ENCODE measurements at places on chromosomes 1 and 21. TPM values are rescaled to one million over a fixed set of nuclear protein-coding genes. Genes with fewer than 3 reads are reported as not detected.

DNA sequence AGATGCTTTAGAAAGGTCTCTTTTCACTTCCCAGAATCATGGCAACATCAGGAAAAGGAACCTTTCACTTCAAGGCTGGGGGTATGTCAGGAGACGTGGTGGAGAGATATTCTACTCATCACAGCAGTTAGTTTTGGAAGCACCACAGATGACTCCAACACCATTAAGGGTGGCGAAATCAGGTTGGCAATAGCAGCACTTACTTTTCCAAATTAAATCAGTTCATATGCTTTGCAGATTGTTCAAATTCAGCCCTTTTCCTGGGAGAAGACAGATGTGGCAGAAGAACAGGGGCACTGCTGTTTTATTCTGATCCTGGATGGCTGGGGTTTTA, 79.0 kb downstream of the RUNX1 start:
- no peak for DNase-seq

DNA sequence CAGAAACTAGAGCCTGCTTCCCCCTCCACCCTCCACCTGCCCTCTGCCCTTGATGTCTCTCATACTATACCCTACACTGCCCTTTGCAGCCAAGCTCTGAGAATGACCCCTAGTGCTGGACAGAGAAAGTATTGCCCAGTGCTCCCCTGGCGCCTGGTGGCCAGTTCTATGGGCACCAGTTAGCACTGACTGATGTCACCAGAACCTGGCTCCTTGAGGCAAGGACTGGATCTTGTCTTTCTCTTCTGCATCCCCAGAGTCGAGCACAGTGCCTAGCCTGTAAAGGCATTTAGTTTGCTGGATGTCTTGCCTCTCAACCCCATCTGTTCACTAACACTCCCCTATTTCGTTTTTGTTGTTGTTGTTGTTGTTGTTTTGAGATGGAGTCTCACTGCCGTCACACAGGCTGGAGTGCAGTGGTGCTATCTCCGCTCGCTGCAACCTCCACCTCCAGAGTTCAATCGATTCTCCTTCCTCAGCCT, 5.9 kb downstream of the PHLDA3 start:
- no peak for DNase-seq

GRCh38 chr1:114756009-114756892, 1.5 kb downstream of the CSDE1 start:
- no peak for DNase-seq

DNA sequence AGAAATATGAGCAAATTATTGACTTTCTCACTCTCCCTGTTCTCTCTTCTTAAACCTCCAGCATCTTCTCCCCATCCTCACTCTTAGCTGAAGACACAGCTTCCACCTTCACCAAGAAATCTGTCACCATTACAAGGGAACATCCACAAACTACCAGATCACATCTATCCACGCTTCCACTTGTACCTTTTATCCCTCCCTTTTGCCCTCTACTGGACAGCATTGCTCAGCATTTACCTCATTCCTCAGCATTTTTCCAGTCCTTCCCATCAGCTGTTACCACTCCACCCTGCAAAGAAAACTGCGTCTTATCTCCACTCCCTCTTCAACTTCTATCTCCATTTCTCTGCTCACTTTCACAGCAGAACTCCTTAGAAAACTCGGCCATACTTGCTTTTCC, 42.6 kb downstream of the KCNJ6 start:
- DNase-seq: no peak

DNA sequence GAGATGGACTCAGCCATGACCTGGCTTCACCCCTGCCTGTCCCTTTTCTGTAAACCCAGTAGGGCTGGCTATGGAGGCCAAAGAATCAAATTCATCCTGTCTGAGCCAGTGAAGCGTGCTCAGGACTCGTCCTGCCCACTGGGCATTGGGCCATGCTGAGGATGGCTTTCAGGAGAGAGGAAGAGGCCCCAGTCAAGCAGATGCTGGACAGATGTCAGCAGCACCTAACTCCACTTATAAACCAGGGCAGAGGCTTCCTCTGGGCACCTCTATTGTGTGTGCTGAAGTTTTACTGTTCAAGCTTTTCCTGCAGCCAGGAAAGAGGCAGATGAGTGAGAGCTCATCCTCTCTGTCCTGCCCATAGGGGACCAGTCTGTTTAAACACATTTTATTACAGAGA, 97.4 kb upstream of the GCLM start:
- no peak for DNase-seq

FAM167B gene
- total RNA-seq: 0.57 TPM

DNA sequence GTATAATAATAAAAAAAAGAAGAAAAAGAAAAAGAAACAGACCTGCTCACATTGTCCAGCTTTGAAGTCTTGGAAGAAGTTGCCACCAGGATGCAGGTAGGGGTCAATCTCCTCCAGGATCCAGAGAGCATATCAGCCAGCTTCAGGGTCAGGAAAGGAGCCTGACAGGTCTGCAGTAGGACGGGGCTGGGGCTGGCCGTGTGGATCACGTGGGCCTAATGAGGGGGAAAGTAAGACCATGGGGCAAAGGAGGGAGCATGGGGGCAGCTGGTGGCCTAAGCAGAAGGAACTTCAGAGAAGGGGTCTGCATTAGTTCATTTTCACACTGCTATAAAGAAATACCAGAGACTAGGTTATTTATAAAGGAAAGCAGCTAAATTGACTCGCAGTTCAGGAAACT, 19.3 kb upstream of the SMYD3 start:
- DNase-seq: no peak

LCE3E gene
- total RNA-seq: not detected

NR1I3 gene
- total RNA-seq: not detected

GRCh38 chr1:43938892-43939587, 5.4 kb downstream of the ARTN start:
- DNase-seq: no peak

- no peak for DNase-seq
Observed at GRCh38 chr21:37915497-37915911, 753 bp downstream of the KCNJ6 start.

- no peak for DNase-seq
Observed at GRCh38 chr1:54849219-54850068, 37.6 kb downstream of the DHCR24 start.

DNA sequence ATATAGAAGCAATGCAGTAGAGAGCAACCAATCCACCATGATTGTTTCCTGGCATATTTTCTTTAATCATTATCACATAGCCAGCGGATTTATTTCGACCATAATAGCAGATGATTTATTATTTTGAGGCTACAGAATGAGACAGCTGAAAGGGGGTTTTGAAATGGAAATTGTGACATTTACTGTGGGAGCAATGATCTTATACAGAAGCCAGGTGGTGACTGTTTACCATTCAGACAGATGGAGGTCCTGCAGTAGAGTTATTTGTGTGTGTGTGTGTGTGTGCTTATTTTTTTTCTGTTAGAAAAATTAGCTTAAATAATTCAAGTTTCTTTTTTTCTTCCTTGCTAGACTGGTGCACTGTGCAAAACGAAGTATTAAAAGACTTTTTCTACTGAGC, 1784.5 kb downstream of the MRPL39 start:
- no peak for DNase-seq

RGSL1 gene
- not detected for total RNA-seq

DNA sequence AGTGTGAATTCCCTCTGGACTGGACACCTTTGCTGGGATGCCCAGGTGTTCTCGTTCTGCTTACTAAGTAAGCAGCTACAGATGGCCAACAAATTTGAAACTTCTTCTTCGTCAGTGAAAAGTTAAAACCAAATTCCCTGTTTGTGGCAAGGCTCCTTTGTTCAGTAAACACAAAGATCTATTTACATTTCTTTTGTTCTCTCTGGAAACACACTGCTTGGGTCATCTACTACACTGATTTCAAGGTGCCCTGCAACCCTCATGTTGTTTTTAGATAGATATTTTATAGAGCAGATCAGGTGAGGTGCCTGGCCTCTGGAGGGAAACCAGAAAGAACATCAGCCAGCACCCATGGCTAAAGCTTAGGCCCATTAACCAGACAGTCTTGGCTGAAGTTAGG, 157.2 kb upstream of the UBE2U start:
- no peak for DNase-seq

PRDM16 gene
- not detected for total RNA-seq

DNA sequence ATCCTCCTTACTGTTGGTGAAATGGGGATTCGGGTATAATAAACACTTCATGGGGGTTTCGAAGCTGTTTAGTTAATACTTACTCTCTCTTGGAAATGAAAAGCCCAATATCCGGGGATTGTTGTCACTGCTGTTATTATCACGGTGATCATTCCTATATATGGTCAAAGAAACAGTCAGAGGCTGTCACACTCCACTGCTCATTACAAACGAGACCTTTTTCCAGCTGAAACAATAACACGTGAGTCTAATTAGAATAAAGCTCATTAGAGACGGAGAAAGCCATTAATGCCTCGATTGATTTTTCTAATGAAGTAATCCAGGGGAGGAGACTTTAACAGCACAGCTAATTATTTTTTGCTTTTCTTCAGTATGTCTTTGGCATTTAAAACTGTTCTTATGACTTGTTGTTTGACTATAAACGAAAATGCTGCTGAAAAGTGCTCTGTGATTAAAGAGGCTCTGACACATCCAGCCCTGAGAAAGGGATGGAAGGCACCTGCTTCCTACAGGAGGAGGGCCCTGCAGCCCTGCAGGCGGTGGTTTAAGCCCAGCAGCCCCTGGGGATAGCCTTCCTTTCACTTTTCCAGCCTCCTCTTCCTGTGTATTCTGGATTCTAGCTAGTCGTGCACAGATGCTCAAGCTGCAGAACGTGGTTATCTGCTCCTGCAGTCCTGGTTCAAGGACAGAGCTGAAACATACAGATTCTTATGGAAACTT, 143.6 kb downstream of the EDEM3 start:
- DNase-seq: no peak

DNA sequence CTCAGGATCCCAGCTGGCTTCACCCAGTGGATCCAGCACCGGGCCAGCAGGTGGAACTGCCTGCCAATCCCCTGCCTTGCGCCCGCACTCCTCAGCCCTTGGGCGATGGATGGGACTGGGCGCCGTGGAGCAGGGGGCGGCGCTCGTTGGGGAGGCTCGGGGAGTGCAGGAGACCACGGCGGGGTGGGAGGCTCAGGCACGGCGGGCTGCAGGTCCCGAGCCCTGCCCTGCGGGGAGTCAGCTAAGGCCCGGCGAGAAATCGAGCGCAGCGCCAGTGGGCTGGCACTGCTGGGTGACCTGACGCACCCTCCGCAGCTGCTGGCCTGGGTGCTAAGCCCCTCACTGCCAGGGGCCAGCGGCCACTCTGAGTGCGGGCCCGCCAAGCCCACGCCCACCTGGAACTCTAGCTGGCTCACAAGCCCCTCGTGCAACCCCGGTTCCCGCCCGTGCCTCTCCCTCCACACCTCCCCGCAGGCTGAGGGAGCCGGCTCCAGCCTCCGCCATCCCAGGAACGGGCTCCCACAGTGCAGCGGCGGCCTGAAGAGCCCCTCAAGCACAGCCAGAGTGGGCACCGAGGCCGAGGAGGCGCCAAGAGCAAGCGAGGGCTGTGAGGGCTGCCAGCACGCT, 31.1 kb downstream of the NRDC start:
- no peak for DNase-seq

GRCh38 chr1:119316870-119317416, 51.6 kb upstream of the HAO2 start:
- no peak for DNase-seq

IGSF9 gene
- total RNA-seq: not detected

DNA sequence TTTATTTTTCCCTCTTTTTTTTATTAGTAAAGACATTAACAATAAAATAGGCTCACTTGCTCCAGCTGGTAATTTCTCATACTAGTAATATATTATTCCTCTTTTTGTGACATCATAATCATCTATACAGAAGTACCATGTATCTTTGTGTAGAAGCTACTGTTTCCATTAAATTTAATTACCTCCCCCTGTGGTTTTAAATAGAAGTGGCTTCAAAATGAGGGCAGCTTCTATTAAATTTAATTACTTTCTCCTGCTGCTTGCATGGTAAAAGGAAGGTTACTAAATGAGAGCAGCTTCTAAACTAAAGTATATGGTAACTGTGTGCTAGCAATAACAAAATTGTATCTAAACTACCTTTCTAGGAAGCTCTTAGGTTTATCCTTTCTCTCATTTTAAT, 94.0 kb downstream of the DPYD start:
- DNase-seq: no peak

DNA sequence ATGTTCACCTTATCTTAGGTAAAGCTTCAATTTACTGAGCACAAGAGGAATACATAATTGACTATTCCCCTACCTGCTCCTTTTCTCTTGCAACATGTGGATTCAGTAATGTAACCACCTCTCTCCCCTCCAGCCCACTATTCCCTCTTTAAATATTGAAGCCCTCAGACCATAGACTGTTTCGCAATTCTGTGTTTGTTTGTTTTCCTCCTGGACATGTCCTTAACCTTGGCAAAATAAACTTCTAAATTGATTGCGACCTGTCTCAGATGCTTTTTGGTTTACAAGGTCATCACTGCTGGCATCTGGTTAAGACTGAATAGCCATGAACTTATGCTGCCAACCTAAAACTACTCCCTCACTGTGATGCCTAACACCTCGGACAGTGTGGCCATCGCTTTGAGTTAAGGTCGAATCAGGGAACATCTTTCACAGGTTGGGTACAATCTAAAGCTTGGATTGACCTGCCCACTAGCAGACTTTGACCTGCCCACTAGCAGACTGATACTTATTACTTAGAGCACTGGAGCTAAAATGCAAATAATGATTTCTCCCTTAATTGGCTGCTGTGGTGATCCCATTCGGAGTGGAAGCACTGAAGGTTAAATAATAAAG, 10.2 kb upstream of the CDC42BPA start:
- no peak for DNase-seq

DNA sequence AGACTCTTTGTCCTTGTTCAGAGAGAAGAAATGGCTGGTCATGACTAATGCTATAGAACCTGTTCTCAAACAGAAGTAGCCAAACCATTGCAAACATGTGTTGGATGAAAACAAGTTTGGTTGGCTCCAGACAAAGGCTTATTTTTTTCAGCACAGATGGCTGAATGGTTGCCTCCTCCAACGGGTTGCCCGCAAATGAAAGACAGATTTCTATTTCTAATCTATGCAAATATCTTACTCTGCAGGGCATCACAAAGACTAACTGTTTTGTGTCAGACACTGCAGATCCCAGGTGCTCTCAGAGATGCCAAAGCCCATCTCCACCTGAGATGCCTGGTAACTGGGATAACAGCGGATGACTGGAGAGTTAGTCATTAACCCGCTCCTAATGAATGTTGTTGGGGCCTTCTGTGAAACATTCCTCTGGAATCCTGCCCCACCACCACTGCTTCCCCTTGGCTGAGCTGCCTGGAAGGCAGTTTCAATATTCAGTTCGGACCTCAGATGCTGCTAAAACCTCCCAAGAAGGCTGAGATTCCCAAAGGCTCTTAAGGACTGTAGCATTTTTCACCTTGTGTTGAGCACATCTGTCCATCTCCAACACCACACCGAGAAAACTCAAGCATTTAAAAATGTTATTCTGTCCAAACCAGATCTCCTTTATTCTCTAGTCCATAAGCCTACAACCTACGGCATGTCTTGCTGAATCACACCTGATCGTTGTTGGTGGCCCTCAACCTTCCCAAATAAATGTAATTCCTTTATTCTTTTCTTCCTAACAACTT, 104.4 kb downstream of the PTPN14 start:
- no peak for DNase-seq

MYOG gene
- total RNA-seq: not detected

GRCh38 chr21:27954543-27955165, 987.8 kb upstream of the ADAMTS5 start:
- no peak for DNase-seq

TUFT1 gene
- total RNA-seq: 2.3 TPM

GRCh38 chr1:79550402-79550801, 543.9 kb upstream of the ADGRL4 start:
- no peak for DNase-seq
